ENCODE measurements at places on chromosomes 12 and 14.
A peak's percentile ranks its signal among the peaks of the same experiment; 100 is the strongest.

DNA sequence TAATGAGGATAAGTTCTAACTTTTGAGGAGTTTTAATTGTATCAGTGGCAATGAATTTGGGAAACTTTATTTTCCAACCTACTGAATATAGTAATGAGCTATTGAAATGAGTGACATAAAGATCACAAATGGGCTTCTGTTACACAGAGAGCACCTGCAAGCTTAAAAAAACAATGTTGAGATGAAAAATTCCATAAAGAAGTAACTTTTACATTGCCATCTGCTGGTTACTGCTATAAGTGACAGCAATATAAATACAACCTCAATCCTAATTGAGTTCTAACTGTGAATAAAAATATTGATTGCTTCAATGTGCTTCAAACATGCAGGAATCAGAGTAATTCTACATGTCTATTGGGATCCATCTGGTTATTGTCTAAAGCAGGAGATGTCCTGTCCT lies 14.2 kb downstream of the WIF1 start:
- no peak for DNase-seq

DNA sequence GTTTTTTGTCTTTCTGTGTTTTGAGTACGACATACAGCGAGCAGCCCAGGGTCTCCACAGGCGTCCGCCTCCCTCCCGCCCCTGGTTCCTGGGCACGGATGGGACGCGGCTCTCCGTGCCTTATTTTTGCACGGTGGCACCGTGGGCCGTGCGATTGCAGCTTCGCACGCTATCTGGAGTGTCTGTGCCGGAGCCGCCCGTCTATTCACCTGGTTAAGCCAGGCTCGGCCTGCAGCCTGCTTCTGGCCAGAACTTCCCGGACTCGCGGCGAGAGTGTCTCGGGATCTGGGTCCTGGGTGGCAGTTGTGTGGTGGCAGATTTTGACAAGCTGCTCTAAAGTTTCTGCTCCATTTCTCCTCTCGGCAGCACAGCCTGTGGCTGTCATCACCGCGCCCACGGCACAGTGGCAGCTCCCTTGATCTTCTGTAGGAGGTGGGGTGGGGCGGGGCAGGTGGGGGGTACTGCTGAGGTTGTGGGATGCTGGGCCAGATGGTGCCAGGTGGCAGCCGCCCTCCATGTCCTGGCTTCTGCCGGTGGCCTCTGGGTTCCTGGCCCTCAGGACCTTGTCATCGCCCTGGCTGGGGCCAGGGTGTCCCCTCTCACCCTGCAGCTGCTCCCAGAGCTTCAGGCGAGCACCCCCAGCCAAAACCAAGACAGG lies 2.9 kb downstream of the MMP17 start:
- peak; percentile 48 for DNase-seq

DNA sequence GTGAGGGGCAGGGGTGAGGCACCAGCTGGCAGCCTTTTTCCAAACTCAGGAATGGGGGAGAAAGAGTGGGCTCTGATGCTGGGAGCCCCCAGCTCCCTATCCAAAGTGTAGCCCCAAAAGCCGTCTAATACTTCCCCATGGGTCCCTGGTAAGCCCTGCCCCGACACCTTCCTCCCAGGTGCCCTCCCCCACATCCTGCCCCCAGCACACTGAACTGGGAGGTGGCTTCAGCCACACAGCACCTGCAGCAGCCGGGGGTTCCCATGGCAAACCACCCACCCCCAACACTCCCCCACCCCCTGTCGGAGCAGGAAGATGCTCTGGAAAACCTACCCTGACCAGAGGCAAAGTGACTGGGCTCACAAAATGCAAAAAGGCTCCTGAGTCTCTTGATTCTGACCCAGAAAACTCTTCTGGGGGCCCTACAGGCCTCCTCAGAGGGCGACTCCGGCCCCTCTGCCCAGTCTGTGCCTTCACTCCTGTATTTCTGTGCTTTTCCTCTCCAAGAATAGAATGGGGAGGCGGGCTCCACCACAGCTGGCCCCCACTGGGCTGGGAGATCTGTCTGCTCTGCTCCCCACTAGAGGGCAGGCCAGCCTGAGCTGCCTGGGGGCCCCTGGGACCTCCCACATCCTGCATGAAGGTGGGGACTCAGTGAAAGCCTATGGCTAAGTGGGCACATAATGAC lies 81.6 kb downstream of the ITPK1 start:
- peak; percentile 62 for DNase-seq

GRCh38 chr14:77301103-77301502 lies 19.6 kb downstream of the POMT2 start:
- DNase-seq: peak; percentile 79

DNA sequence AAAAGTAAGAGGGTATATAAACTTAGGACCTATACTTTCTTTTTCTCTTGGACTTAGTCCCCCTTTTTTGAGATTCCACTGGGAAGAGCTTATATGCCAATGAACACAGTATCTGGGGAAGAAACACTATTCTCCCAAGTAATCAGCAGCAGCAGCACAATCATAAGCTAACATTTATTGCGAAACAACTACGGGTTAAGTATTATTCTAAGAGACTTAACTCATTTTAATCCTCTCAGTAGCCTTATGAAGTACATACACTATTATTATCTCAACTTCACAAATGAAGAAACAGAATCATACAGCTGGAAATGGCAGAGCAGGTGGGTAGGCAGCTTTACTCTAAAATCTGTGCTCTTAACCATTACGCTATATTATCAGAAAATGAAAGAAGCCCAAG lies 27.9 kb downstream of the BAZ2A start:
- DNase-seq: no peak

DNA sequence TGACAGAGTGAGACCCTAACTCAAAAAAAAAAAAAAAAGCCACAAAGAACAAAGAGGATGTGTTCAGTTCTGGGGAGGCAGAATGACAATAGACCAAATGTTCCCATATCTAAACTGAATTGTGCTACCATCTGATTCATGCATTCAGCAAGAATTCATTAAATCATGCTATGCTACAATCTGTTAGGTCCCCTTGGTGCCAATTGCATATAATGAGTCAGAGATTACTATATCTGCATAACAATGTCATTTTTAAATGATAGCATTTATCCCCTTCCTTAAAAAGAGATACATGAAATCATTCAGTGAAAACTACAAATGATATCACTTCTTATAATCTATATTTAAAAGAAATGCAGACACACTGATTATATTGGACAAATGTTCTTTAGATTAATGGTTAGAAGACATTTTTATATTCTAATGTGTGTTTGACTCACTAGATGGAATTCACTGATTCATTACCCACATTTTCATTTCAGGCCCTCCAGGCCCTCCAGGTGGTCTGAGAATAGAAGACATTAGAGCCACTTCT lies 207.6 kb upstream of the PDZRN4 start:
- DNase-seq: no peak

Data from activated T-cell treated with anti-CD3 and anti-CD28 coated beads, Interleukin-2, amount 50 U/mL, for 48 hours (primary cell).